ENCODE measurements at places on chromosomes 7 and 10.

DNA sequence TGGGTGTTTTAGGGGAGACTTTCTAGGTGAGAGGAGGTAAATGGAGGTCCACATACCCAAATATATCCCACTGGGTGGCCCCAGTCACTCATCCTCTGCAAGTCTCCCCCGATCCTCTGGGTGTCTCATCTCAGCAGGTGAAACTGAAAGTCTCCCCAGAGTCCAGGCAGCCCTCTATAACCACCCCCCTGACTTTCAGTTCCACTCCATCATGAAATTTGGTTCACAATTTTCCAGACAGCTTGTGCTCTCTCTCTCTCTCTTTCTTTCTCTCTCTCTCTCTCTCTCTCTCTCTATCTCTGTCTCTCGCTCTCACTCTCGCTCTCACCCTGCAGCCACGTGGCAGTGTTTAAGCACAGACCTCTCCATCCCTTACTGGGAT, 56.7 kb upstream of the ELN start:
- no peak for DNase-seq

DNA sequence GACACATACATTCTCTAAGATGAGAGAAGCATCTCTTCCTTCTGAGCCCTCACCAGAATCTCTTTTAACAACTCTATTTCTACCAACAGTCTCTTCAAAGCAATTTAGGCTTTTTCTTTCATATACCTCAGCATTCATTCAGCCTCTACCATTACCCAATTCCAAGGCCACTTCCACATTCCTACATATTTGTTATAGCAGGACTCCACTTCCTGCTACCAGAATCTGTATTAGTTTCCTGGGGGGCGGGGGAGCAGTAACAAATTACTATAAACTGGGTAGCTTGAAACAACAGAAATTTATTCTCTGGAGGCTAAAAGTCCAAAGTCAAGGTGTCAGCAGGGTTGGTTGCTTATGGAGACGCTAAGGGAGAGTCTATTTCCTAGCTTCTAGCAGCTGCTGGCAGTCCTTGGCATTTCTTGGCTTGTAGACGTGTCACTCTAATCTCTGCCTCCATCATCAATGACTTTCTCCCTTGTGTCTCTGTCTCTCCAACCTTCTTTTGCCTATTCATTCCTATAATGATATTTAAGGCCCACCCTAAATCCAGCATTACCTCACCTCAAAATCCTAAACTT, 7.4 kb downstream of the PRPS1L1 start:
- DNase-seq: no peak

- DNase-seq: no peak
These were observed 9.5 kb downstream of the PPIA start for GRCh38 chr7:44805950-44806349.

GRCh38 chr7:55641273-55641691, 69.0 kb upstream of the VOPP1 start:
- peak; percentile 90 for DNase-seq

DNA sequence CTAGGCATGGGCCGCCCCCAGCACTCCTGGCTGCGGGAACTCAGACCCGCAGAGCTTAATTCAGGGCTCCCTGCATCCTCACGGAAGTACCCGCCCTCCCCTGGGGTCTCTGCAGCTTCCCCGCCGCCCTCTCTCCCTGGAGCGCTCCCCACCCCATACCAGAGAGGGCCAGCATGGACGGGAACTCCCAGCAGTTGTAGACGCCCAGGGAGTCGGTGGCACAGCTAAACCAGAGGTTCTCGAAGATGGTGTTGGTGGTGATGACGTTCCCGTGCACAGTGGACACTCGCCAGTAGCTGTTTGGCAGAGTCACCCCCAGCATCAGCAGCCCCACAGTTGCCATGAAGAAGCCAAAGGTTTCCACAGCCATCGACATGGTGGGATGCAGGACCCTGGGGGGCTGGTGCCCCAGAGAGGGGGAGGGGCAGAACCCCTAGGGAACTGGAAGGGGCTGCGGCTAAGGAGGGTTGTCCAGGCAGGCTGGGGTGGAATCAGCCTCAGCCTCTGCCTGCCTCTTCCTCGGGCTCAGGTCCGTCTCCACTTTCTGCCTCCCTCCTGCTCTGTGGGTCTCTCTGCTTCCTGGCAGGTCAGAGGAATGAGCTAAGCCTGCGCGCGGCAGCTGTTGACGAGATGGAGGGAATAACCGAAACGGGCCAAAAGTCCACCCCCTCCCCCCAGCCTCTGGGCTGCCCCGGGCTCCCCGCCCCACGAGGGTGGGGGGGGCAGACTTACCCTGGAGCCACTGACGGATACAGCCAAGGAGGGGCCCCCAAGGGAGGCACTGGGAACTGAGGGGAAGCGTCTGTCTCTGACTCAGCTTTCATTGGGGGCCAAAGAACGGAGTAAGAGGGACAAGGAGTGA, at the start of gene CLDN15:
Gene CLDN15 (minus strand): TSS at position 597 of the 862 bp plus-strand sequence. CDS start 221 bp downstream, at position 376.
- peak; percentile 69 for DNase-seq

DNA sequence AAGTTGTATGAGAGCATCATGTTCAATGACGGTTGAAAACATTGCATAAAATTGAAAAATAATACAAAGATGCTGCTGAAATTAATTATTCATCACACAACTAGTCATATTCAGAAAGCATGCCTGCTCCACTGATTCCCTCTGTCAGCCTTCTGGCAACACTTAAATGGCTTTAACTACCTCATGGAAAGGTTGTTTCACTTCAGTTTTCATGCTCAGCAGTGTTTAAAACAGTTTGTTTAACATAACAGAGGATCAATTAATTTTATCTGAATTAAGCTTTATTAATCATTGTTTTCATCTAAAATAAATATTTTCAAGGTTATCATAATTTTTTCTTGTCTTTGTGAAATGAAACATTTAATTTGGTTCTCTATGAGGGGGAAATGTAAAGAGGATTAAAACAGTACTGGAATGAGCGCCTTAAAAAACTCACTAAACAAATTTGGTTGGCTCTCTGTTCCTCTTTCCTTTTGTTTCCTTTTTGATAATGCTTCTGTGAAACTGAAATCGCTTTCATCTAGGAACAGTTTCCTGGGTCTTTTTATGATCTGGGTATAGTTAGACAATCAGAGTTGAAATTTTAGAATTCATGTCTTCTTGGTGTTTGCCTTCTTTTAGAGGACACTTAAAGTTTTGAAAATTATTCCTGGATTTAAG, 427.4 kb downstream of the SH2D4B start:
- DNase-seq: no peak

- DNase-seq: no peak
These were observed 23.6 kb downstream of the PDIA4 start for GRCh38 chr7:149004405-149005370.

DNA sequence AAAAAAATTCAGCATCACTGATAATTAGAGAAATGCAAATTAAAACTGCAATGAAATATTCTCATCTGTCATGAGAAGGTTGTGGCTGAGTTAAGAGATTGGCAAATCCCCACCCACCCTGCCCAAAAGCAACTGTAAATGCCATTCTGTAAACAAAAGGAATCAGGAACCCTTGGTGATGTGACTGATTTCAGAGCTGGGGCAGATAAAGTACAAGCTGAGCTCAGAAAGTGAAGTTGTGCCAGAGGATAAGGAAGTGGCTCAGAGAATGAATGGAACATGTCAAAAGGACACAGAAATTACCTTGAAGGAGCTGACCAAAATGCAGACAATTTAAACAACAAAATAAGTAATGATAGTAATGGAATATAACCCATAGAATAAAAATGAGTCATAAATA, 32.7 kb upstream of the ARMS2 start:
- DNase-seq: peak; percentile 14

- DNase-seq: peak; percentile 55
These were observed 14.2 kb upstream of the SVIL start for GRCh38 chr10:29648983-29649268.

DNA sequence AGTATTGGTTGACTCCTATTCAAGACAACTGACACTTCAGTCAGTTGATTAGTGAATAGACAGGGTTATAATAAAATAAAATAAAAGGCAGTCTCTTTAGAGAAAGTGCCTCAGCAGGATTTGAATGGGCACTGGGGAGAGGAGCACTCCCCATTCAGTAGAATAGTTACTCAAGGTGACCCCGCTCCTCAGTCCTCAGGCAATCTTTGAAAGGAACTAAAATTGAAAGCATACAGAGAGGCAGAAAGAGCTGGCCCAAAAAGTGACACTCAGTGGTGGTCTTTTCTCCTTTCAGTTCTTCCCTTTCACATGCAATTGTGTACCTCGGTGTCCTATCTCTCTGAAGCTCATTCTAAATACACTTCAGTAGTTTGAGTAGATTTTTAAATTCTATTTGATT, 47.4 kb upstream of the MACC1 start:
- no peak for DNase-seq

GRCh38 chr10:127293640-127294039, 97.2 kb upstream of the INSYN2A start:
- no peak for DNase-seq

DNA sequence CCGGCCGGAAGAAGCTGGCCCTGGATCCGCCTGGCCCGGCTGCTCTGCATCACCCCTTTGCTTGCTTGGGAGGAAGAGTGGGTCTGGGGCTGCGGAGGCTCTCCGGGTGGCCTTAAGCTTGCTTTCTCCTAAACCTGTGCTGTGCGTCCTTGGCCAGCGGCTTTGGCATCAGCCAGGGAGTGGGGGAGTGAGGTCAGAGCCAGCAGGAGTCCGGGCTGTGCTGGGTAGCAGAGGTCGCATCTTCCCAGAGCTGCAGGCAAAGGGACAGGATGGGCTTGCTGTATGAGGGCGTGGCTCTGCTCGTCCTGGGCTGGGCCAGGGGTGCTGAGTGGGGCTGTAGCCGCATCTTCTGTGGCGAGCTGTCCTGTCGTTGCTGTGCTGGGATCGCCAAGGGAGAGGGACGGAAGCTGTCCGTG, 21.1 kb downstream of the BNIP3 start:
- no peak for DNase-seq

DNA sequence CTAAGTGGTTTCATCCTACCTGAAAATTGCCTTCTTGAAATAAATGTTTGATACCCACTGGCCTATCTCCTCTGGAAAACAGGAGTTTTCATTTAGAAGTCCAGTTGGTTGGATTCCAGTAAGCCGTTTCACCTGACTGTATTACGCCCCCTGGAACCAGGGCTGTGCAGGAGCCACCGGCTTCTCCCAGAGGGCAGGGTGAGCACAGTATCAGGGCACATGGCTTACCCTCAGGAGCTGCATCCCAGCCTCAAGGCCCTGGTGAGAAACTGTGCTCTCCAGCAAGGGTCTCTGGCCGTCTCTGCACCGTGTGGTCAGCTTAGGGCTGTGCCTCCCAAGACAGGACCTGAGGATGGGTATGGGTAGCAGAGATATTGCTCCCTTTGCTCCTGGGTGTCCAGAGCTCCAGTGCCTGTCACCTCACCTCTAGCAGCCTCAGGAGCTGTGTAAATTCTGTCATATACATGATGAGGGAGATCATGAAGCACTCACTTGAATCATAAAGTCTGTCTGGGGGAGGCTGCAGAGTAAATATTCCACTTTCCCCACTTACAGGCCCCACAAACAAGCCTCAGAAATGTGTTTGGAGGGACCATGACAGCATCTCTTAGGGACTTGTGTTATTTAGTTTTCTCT, 109.6 kb upstream of the SAMD8 start:
- no peak for DNase-seq

GRCh38 chr10:132687181-132687892, 98.6 kb downstream of the NKX6-2 start:
- DNase-seq: no peak

- DNase-seq: no peak
These were observed 37.0 kb upstream of the PDCD4 start for GRCh38 chr10:110834629-110835301.

- no peak for DNase-seq
These were observed 29.5 kb upstream of the HSPB1 start for GRCh38 chr7:76272851-76273497.

DNA sequence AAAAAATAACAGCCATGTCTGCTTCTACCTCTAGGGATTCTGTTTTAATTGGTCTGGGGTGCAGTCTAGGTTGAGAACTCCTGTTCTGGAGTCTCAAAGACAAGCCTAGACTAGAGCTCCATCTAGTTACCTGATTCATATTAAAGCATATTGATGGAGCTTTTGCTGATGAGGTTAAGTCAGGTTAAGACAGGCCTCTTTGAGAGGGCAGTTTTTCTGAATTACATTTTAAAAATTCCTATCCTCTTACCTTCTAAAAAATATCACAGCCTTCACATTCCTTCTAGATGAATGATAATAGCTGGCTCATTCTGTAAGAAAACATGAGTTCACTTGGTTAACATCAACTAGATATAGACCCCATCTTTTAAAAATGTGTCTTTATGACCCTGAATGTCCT, 28.9 kb downstream of the MGAM start:
- DNase-seq: peak; percentile 52

DNA sequence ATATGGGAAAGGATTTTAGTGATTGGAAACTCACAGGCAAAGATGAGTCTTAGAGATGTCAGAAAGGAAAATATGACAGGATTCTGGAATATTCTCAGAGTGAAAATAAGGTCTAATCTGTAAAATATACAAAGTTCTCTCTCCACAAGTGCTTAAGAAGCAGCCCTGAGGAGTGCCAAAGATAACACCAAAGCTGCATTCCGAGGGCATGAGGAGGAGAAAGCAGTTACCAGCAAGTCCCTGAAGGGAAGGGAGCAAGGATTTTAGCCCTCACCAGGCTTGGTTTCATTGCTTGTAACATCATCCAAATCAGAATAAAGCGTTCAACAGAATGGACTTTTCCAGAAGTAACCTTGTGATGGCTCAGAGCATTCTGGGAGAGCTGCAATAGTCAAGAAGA, 31.4 kb upstream of the DLX6 start:
- peak; percentile 54 for DNase-seq

DNA sequence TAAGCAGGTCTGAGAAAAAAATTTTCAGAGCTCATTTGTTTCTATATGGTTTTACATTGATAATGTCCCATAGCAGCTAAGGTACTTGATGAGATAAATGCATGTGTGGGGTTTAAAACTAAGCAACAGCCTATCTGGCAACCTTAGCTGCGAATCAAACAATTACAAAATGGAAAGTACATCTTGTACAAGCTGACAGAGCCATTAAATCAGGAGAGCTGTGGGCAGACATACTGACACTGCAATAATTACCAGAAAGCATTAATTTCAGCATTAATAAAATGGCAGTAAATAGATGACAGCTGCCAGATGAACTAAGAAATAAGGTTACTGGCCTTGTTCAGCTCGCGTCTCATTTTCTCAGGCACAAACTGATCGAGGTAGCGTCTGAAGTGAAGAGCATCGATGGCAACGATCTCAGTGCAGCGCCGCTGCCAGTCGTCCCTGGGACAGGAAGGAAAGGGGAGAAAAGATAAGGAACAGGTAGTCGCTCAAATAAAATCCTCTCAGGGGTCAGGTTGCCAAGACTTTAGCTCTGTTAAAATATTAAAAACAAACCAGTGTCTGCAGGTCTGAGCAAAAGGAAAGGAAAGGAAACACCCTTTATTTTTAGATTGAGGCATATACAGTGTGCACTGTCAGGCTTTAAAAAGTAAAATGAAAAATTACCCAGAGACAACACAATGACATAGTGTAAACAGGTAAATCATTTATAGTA, 79.7 kb upstream of the OGDHL start:
- no peak for DNase-seq

- DNase-seq: no peak
These were observed 33.0 kb downstream of the OR6V1 start for GRCh38 chr7:143085109-143085508.

- DNase-seq: no peak
These were observed 97.0 kb upstream of the PPIF start for GRCh38 chr10:79250259-79250658.
